ENCODE measurements at places on chromosomes 2 and 18.

DNA sequence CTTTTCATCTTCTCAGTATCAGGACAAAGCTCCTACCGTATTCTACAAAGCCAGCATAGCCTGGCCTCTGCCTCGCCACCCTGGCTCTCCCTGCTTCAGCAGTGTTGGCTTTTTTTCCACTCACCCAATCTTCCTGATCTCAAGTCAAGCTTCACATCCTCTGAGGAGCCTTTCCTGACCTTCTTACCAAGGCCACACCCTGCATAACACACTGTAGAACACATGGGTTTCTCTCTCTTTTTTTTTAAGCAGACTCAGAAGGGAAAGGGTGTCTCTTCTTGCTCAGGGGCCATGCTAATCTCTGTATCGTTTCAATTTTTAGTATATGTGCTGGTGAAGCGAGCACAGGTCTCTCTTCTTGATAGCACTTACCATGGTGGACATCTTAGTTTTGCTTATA is 15.2 kb downstream of the FBXO36 start:
- DNase-seq = no peak

DNA sequence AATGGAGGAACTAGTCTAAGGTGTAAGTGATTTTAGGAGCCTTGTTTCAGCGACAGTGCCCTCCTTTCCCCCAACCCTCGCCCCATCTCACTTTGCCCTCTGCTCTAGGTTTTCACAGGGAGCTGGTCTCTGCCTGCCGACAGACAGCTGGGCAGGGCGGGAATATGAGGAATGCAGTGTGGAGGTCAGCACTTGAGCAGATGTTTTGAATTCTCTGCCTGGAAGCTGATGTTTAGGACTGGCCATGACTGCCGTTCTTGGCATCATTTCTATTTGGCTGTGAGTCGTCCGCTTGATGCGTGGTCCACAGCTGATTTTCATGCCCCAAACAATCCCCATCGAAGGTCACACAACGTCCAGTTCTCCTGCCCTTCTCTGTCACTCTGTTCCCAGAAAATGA is 55.1 kb upstream of the SIX3 start:
- DNase-seq = no peak

DNA sequence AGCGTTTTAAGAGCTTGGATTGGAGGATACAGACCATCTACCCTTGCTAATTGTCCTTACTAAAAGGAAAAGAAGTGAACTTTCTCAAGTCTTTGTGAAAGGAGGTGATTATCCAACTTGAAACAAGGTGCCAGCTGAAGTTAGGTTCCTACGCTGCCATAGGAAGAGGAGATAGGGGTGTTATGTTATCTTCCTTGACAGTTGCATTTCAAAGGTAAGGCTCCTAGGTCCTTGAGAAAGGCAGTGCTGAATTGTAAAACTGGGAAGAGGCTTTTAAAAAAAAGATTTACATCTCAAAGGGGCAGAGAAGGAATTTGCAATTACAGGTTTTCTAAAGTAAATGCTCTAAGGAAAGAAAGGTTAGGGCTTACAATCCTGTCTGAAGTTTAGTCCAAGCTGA is 810.2 kb upstream of the LRATD1 start:
- no peak for DNase-seq

DNA sequence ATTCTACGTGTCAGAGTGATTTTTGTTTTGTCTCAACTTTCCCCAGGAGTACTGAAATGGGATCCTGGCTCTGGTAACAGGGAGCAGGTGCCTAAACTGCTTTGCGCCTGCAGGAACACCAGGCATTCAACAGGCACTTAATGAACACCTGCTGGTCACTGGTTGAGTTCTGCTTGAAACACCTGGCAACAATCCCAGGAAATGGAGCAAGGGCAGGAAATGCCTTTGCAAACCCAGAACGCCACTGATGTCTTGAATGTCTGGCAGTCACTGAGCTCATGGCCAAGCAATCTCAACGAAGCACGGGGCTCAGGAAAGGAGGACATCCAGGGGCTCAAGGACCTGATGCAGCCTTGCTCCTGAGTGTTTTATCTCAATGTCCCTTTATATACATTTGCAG is 360.0 kb upstream of the RAB6C start:
- DNase-seq = no peak

DNA sequence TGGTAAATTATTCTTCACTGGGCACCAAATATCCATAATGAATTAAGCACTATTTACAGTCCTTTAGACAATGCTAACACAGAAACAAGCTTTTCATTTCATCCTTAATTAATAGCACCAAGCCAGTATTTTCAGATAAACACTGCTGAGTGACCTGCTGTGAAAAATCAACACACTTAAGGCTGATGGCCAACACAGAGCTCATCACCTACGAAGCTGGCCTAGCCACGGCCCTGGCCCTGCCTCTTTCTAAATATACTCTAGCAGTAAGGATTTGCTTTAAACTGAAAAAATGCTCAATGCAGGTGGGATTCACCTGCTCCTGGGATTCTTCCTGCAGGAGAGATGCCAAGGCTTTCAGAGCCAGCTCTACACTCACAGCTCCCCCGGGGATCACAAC is 18.4 kb downstream of the CYB5A start:
- no peak for DNase-seq

DNA sequence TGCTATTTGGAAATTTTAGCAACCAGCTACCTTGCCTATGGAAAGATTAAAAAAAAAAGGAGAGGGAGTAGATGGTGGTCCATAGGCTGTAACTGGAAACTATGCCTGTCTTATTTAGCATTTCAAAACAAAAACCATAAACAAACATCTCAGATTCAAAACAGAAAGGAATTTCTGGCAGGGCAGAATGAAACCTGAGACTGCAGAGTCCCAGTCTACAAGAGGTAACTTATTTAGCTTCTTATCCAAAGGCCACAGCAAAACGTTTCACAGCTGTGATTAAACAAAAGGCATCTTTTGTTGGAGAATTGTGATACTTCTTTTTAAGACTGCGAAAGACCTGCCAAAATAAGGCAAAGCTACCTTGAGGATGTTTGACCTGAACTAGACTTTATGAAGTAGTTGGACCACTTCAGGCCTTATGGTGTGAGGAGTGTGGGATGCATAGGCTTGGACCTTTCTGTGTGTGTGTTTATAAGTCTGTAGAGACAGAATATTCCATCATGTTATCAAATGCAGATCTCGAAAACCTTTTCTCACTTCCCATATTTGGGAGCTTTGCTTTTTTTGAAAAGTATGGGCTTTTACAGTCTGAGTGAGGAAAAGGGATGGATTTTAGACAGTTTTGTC is 11.0 kb downstream of the CRIM1 start:
- DNase-seq = no peak

DNA sequence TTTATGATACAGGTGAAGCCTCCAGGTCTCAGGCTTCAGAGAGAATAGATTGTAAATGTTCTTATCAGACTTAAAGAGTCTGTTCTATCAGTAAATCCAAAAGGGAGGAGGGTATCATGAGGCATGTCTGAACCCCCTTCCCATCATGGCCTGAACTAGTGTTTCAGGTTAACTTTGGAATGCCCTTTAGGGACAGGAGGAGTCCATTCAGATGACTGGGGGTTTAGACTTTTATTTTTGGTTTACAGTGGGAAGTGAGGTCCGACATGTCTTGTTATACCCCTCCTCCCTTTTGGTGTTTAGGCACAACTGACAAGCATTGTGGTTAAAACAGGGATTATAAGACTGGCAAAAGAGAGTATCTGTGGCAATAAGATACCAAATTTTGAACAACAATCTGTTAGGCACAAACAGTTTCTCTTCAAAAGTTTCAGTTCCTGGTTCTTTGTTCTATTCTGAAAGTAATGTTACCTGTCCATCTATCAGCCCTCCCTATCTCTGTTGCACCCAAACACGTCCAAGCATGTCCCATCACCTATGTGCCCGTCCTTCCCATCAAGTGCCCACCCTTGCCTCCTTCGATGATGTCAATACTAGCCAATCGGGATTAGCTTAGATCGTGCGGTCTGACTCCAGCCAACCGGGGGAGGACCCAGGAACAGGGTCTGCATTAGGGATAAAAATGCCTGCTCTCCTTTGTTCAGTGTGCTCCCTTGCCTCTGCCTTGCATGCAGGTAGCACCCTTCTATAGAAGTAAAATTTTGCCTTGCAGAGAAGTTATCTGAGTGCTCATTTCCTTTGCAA is 16.4 kb downstream of the TCF23 start:
- peak; percentile 34 for DNase-seq

DNA sequence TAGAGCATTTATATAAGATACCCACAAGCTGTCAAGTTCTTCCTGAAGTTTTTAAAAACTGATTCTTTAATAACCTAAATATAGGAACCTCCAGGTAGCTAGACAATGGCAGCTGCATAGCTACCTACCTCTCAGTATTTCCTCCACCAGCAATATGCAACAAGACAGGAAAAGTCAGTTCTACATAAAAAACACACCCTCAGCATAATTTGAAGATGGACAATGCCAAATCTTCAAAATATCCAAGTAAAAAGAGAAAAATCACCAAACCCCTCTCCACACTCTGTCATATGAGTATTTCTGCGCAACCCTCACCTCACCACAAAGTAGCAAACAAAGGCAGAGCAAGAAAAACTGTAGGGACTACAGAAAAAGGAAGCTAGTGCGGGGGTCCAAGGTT is 51.4 kb downstream of the GTF3C3 start:
- no peak for DNase-seq

DNA sequence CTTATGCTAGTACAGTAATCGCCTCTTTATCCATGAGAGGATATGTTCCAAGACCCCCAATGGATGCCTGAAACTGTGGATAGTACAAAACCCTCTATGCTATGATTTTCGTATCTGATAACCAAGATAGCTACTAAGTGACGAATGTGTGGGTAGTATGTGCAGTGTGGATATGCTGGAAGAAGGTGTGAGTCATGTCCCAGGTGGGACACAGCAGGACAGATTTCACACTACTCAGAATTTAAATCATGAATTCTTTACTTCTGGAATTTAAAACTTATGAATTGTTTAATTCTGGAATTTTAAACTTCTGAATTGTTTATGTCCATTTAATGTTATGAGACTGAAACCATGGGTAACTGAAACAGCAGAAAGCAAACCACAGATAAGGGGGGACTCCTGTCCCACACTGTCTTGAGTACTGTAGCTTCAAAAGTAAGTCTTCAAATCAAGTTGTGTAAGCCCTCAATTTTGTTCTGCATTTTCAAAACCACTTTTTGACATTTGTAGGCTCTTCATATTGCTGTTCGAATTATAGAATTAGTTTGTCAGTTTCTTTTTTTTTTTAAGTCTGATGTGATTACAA is 116.0 kb downstream of the LTBP1 start:
- no peak for DNase-seq

DNA sequence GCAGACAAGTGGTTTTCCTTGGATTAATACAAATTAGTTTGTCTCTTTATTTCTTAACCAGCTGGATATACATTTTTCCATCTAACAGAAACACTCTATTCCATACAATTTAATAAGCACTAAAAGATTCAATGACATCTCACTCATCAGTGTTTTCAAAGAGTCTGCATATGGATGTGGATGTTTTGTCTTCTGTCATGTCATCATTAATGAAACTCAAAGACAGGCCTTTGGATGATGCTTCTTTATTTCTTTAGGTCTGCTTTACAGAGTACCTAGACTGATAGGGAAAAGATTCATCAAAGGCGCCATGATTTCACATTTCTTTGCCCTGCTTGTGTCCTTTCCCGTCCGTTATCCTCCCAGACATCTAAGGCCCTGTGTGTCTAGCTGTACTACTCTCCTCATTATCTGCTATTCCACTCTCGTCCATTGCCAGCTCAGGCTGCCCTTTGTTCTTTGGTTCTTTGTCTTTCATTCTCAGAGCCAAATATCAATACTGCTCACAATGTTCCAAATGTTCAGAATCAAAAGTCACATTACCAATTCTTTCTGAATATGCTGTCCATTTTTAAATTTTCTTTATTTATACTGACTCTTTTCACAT is 232.3 kb upstream of the CHAC2 start:
- no peak for DNase-seq

DNA sequence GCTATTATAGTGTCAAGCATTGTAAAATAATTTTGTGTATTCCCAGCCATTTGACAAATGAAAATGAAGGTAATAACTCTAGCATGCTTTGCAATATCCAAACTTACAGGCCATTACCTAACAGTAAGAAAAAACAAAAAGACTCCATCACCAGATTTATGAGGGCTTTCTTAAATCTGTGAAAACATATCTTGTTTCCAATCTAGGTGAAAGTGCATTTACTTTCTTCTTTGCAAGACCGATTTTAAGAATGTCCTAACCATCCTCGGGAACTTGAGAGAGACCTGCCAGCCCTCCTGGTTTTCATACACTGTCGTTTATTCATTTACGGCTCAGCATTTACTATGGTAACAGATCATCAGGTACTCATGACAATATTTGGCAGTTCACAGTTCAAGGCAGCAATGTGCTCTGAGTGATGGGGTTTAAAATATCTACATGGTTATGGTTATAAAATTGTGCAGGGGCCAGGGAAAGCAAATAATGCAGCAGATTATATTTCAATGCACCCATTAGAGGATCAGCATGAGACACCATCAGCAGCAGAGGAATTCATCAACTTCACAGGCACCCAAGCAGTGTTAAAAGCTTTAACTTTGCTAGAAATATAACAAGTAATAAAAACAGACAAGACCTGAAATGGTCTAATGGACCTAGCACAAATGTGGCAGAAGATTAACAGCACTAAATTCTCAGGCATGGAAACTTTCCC is 34.4 kb upstream of the PARD3B start:
- no peak for DNase-seq

GRCh38 chr2:222295368-222296062 is 3.3 kb downstream of the PAX3 start:
- no peak for DNase-seq

GRCh38 chr2:9405636-9406035 is 17.7 kb downstream of the ITGB1BP1 start:
- DNase-seq = no peak

- no peak for DNase-seq
These were observed 134.0 kb downstream of the RAB3GAP1 start for GRCh38 chr2:135186054-135186453.
